ENCODE measurements at places on chromosomes 4 and X.

GRCh38 chr4:55546506-55546755, 278 bp downstream of the CLOCK start:
- no peak for DNase-seq

GRCh38 chrX:143800150-143800549, 79.6 kb upstream of the SPANXN2 start:
- DNase-seq = no peak

DNA sequence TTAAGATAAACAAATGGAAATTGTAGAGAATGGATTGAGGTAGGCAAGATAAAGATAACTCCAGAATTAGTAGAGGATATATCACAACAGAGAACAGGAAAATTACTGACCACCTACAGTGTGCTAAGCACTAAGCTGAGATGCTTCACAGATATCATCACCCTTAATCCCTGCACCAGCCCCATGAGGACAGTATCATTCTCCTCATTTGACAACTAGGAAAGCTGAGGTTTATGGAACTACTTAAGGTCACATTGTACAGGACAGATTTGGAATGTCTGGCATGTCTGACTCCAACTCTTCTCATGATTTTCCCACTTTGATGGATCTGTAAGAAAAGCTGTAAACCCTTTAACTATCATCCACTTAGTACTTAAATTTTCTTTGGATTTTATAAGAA, 95.5 kb downstream of the CASK start:
- DNase-seq = no peak

GRCh38 chrX:152817078-152817764, 13.3 kb downstream of the CETN2 start:
- no peak for DNase-seq

DNA sequence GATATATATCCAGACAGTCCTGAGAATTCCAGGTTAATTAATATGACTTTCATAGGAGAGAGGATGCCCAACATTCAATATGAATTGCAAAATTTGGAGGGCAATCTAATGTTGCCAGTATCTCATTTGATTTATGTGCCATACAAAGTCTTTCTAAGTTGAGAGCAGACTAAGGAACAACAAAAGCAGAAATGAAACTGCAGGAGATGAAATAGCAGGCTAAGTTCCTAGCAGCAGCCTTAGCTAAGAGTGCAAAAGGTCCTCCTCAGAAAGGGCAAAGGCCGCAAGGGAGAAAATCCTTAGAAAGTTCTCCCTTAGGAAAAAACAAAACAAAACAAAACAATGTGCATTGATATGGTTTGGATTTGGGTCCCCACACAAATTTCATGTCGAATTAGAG, 602.9 kb upstream of the HTR2C start:
- DNase-seq = no peak

GRCh38 chr4:26325191-26325590, 4.4 kb downstream of the RBPJ start:
- peak; percentile 56 for DNase-seq

DNA sequence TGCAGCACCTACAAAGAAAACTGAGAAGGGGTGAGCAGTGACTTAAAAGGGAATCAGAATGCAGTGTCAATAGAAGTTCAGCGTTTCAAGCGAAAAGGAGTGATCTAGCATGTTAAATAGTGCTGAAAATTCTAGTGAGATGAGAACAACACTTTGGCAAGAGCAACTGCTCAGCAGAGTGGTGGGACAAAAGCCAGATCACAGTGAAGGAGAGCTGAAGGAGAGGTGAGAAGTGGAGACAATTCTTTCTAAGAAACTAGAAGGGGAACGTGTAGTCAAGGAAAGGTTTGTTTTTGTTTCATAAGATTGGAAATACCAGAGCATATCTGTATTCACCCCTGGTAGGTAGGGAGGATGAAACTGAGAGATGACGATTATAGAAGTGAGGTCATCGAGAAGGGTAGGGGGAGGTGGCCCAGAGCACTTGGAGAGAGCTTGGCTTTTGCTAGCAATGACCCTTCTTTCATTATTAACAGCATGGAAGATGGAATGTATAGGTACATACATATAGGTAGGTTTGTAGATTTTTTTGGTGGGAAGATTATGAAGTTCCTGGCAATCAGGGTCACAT, 33.7 kb downstream of the SRPX2 start:
- no peak for DNase-seq

DNA sequence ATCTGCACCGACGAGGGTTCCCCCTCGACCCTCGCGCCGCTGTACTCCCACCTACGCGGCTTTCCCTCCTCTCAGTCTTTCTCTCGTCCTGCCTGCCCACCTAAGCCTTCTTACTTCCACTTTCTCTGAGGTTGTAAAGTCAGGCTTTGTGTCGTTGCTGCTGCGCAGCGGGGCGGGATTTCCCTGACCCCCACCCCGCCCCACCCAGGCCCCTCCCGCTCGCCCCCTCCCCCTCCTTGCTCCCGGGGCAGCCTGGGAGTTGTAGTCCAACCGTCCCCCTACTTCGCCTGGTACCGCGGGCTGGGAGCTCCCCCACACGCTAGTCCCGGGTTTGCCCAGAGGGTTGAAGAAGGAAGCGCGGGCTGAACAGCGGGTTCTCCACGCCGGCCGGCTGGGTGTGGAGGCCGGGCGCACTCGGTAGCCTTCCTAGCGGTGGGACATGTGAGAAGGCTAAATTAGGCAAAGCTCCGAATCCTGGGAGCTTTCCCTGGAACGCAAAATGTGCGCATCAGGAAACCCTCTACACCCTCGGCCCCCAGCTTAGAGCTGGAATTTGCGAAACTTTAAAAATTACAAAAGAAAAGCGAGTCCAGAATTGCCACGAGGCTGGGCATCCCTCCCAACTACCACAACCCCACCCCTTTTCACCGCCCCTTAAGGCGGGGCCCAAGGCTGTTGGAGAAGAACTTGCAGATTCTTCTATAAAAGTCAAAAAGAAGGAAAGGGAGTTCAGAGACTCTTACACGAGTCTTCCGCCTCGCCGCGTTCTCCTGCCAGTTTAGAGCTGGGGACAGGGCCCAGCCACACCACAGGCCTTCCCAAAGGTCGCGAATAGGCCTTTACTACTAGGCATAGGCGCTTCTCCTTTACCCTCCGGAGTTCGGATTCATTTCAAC, at the start of gene ATP11C:
ATP11C (minus strand) TSS at position 153 of the 896 bp plus-strand sequence. CDS start 1,011 bp downstream, outside the sequence.
- DNase-seq = no peak

- no peak for DNase-seq
Measured at GRCh38 chrX:31555506-31555905, 483.7 kb upstream of the FTHL17 start.

GRCh38 chr4:77158487-77158861, 1.5 kb downstream of the CCNG2 start:
- DNase-seq = no peak

DNA sequence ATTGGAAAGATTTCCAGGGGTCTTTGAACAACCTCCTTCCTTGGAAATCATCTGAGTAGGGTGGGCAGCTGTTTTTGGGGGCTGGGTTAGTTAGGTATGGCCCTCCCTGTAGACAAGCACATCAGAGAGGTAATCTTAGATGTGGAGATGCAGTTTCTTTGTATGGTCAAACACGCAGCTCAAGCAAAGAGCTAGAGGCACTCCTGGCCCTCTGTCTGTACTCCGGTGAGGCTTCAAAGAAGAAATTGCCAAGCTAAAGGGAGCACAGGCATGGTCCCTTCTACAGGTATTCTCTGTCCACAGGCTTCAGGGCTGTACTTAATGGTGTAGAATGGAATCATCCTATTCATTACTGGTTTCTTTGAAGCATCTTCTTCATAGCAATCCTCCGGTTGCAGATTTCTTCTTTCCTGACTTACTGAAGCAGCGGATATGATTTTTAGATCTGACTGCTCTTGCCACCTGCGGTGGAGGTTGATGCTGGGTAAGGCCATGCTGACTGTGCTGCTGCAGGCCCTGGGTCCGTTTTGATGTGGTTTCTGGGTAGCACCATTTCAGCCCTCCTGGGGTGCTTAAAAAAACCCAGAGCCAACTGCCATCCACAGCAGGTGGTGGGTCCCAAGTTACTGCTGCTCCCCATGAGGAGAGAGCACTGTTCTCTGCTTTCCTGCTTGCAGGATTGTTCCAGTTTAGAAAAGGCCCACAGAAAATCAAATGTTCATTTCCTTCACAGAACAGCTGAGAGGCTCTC, 318.9 kb upstream of the GATB start:
- DNase-seq = no peak

DNA sequence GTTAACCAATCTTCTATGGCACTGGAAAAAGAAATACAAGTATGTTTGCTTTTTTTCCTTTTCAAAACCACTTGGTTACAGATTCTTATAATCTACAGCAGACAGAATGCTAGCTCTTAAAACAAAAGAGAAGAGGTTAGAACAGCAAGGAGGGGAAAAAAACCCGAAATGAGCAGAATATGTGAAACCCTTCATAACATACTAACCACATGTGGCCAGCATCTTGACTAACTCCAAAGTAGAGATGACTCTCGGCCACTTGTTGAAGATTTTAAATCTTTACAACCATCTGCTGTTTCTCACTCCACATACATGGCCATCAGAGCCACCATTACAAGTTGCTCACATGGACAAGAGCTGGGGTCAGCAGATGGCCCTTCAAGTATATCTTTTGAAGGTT, 100.3 kb downstream of the PAPSS1 start:
- DNase-seq = no peak

DNA sequence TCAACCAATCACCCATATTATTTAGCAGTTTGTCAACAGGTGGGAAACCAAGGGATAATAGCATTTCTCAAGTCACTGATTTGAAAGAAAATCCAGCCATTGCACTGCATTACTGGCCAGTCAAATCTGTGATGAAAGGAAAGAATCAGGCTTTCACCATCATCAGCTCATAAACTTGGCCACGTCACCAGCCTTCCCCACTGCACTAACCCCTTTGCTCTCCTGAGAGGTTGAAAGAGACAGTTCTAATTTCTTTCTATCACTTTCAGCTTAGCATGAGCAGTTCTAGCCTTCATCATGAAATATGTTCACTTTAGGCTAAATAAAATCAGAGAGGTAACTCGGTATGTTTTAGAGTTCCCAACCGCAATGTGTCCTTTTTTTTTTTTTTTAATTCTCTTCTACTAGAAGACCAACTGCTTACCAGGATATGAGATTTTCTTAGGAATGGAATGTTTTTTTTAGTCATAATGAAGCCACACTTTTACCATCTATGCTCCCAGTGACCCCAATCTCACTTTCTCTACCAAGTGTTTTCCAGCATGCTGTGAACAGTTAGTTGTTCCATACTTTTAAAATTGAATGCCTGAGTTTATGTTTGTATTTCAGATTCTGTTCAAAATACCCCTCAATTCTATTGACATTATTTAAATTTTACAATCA, 55.7 kb upstream of the SLC7A11 start:
- DNase-seq = no peak

DNA sequence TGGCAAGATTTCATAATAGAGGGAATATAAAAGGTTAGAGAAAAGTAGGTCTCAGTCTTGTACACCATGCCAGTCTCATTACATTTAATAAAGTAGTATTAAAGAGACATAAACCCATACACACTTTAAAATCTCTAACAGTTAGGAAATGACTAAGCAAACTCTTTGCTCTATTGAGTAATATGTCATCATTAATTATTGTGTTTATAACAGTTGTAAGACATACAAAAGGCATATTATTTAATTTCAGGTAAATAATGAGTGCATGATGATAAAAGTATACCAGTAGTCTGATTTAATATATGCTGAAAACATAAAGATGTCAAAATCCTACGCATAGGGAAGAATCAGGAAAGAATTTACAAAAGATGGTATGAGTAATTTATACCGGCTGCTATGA, 31.0 kb upstream of the FGG start:
- no peak for DNase-seq

GRCh38 chr4:167196344-167197012, 37.8 kb downstream of the SPOCK3 start:
- no peak for DNase-seq

DNA sequence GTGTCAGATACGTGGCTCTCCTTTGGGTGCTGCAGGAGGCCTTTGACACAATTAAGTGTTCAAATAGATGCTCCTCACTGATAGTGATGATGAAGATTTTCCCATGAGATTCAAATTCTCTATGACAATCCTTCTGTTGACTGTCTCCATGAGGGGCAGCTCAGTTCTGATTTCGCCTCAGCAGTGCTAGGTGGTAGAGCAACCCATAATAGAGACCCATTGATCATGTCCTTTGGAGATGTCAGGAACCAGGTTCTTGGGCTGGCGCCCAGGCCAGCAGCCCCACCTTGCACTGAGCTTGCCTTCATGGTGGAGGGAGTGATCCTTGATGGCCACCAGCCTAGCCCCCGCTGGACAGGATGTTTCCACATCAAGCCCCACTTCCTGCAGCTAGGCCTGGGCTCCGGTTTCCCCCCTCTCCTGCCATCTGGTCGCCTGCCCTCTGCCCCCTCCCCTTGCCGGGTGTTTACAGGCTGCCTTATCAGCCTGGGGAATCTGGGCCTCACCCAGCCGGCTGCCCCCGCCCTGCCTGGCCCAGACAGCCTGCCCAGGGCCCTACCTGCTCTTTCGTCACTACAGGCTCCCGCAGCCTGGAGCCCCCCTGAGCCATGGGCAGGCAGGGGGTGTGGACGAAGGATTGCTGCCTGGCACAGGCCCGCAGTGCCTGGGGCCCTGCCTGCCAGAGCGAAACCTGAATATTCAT, 12.6 kb downstream of the ELF4 start:
- DNase-seq = no peak

DNA sequence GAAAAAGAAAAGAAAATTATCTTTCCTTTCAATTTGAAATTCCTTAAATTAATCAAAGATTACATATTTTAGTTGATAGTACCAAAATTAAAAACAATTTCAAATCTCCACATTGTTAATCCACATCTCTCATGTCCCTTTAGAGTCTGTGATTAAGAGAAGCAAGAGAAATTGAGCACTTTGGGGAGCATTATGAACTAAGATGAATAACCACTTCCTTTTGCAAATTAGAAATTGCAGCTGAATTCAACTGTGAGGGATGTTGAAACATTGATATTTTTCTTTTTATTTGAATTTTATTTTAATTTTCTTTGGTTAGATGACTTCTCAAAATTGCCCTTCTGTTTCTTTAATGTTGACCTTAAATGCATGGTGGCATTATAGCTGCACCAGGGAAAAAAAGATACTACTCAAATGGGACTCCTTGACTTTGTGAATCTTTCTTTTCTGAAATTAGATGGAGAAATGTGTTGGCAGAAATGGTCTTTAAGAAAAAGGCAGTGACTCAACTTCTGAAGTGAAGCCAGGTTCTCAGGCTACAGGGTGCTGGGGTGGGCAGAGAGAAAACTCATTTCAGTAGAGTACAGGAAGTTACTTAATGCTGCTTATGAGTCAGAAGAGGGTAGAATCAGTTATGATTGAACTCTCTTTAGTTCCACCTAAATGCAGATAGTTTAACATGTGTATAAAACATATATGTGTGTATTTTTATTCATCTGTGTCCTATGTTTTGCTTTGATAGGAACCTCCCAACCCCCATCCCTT, 92.0 kb upstream of the TNIP3 start:
- DNase-seq = no peak
